HepG2 (cell line): ENCODE measurements at places on chromosomes 12 and 14. TPM values are rescaled to one million over a fixed set of nuclear protein-coding genes. Genes with fewer than 3 reads are reported as not detected.
A peak's percentile ranks its signal among the peaks of the same experiment; 100 is the strongest.

DNA sequence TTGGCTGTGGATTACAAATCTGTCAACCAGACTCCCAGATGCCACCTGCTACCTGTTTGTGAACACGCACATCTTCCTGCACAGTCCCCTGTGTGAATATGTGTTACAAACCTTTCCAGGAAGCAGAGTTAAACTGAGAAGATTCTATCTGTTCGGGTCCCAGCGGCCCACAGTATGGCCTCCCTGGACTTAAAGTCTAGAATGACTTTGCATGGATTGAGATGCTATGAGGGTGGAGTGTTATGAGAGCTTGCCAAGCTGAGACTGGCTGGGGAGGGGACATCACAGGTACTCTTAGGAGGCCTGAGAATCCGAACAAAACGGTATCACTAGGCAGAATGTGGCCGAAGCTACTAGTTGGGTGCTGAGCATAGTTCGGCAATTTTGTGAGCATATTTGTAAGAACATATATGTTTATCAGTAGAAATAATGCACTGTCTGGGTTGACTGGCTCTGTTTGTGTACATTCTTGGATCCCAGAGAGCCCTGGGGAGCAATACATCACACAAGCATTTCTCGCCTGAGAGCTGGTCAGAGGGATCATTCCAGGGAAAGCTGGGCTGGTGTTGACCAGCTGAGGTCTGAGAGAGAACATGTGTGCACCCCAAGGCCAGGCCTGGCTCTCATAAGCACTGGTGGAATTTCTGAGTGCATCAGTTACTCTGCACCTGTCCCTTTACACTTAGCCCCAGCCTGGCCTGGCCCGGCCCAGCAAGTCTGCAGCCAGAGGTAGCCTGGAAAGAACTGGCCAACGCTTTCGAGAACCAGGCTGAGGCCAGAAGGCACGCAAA lies 29.8 kb upstream of the LTBP2 start:
- peaks cover 6% of the 10 kb centered on the region; the same call in 1 of the 2 replicates for H3K4me1 ChIP-seq
- no peaks in the 10 kb centered on the region; the same call in 2 of the 3 replicates for H3K27me3 ChIP-seq
- no peak overlapping the region for H3K27ac ChIP-seq
- no peak for DNase-seq
- H3K36me3 ChIP-seq, result no peaks in the 10 kb centered on the region
- no peak overlapping the region for H3K4me3 ChIP-seq

DNA sequence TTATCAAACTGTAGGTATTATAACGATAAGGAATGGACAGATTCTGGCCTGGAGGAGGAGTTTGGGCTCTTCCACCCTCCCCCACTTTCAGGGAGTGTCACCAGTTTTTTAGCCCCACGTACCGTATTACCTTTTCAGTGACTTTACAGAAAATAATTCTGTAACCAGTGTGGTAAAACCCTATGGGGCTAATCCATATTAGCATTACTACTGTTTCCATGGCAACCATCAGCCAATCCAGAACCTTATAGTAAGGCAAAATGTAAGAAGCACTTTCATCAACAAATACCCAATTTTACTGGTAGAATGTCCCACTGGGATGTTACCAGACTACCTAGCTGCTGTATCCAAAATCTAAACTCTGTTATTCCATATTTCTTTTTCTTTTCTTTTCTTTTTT lies 50.7 kb downstream of the BICDL1 start:
- no peak overlapping the region for H3K27ac ChIP-seq
- no peak overlapping the region for H3K4me3 ChIP-seq
- no peak for DNase-seq
- no peaks in the 10 kb centered on the region for H3K36me3 ChIP-seq

DNA sequence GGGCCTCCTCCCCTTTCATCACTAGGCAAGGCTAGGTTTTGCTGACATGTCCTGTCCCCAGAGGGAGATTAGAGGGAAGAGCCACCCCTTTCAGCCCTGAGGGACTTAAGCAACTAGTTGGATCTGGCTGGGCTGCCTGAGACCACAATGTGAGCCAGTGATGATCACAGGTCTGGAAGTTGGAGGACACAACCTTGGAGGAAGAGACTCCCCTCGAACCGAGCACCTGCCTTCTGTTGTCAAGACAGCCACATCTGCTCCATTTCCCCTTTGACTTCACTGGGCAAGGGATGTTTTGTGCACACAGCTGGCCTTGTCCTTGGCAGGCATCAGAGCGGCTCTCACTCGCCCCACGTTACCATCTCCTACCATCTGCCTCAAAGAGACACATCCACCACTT lies 31.4 kb downstream of the MVK start:
- no peaks in the 10 kb centered on the region; the same call in none of the 2 replicates for H3K27me3 ChIP-seq
- peak overlapping the region; percentile 37 for H3K4me3 ChIP-seq
- peaks cover 51% of the 10 kb centered on the region for H3K4me1 ChIP-seq
- H3K27ac ChIP-seq, result no peak overlapping the region

- no peak overlapping the region for H3K4me3 ChIP-seq
- H3K27me3 ChIP-seq, result peaks cover 9% of the 10 kb centered on the region
- no peak overlapping the region for H3K27ac ChIP-seq
- H3K36me3 ChIP-seq, result peaks cover 27% of the 10 kb centered on the region
- DNase-seq, result peak; percentile 53
Observed at GRCh38 chr12:57213058-57213715, 3.4 kb upstream of the NXPH4 start.

GRCh38 chr12:51955702-51956101 lies 4.2 kb downstream of the ACVR1B start:
- H3K36me3 ChIP-seq, result no peaks in the 10 kb centered on the region; the same call in 1 of the 2 replicates
- no peak overlapping the region for H3K4me3 ChIP-seq
- H3K27me3 ChIP-seq, result peaks cover 3% of the 10 kb centered on the region; the same call in 1 of the 3 replicates
- H3K27ac ChIP-seq, result peak overlapping the region; percentile 14
- peaks cover 80% of the 10 kb centered on the region for H3K4me1 ChIP-seq
- DNase-seq, result no peak

DNA sequence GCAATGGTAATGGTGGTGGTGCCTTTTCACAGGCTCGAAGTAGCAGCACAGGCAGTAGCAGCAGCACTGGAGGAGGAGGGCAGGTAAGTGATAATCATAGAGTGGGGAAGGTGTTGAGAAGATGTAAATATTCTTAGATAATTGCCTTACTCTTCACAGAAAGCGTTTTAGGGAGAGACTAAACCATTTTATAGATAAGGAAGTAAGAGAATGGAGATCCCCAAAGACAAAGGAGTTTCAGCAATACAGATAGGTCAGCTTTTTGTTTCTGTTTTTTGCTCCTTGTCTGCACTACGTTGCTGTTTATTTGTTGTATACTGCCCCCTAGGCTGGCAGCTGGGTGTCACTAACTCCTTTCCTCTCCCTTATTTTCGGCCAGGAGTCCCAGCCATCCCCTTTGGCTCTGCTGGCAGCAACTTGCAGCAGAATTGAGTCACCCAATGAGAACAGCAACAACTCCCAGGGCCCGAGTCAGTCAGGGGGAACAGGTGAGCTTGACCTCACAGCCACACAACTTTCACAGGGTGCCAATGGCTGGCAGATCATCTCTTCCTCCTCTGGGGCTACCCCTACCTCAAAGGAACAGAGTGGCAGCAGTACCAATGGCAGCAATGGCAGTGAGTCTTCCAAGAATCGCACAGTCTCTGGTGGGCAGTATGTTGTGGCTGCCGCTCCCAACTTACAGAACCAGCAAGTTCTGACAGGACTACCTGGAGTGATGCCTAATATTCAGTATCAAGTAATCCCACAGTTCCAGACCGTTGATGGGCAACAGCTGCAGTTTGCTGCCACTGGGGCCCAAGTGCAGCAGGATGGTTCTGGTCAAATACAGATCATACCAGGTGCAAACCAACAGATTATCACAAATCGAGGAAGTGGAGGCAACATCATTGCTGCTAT lies 2.0 kb downstream of the SP1 start:
- peaks cover 65% of the 10 kb centered on the region for H3K4me1 ChIP-seq
- DNase-seq, result peak; percentile 56
- no peak overlapping the region for H3K4me3 ChIP-seq
- H3K36me3 ChIP-seq, result peaks cover 26% of the 10 kb centered on the region
- no peak overlapping the region for H3K27ac ChIP-seq

DNA sequence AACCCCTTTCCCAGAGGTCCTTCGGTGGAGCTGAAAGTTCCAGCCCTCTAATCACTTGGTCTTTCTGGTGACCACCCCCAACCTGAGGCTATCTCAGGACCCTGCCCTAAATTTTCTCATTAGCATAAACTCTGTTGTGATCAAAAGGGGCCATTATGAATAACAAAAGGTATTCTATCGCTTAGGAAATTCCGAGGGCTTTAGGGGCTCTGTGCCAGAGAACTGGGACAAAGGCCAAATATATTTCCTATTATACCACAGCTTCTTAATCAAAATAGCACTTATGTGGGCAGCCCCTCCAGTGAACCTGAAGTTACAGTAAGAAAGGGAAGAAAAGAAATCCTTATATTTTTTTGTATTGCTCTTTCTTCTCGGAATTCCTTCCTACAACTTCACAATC lies 125.3 kb upstream of the NPAS3 start:
- no peaks in the 10 kb centered on the region for H3K4me1 ChIP-seq
- no peak overlapping the region for H3K27ac ChIP-seq
- DNase-seq, result no peak
- no peaks in the 10 kb centered on the region for H3K36me3 ChIP-seq
- H3K27me3 ChIP-seq, result no peaks in the 10 kb centered on the region
- H3K4me3 ChIP-seq, result no peak overlapping the region

DNA sequence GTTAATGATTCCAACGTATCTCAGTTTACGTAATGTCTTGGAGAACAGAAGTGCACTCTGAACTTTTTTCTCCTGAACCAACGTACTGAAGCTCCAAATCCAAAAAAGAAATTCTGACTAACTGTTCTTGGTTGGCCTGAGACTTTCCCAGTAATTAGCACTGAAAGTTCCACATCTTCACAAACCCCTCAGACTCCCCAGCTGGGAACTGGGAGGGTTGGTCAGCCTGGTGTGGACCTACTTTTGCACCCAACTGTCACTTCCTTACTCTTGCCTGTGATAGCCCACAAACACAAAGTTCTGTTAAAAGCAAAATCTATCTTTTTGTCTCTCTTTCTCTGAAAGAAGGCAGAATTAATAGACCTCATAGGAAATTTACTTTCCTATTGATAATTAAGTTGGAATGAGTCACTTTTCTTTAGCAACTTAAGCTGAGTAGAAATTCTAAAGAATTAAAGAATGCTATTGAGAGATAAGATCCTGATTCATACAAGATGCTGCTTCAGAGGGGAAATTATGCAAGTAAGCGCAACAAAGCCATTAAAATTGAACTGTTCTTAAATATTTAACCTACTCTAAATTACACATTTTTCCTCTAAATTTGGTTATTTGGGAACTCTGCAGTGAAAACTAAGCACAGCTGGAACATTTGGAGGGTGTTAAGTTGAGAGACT lies 155.0 kb downstream of the EPS8 start:
- H3K4me3 ChIP-seq, result no peak overlapping the region
- no peak overlapping the region for H3K27ac ChIP-seq
- peaks cover 36% of the 10 kb centered on the region for H3K4me1 ChIP-seq
- no peaks in the 10 kb centered on the region for H3K27me3 ChIP-seq
- peaks cover 18% of the 10 kb centered on the region; the same call in 2 of the 3 replicates for H3K36me3 ChIP-seq

- peaks cover 54% of the 10 kb centered on the region for H3K4me1 ChIP-seq
- DNase-seq, result peak; percentile 47
- H3K27me3 ChIP-seq, result no peaks in the 10 kb centered on the region
- no peak overlapping the region for H3K27ac ChIP-seq
- no peak overlapping the region for H3K4me3 ChIP-seq
Observed at GRCh38 chr12:122880668-122881067, 15.3 kb downstream of the VPS37B start.

- peak overlapping the region; percentile 99 for H3K4me3 ChIP-seq
- peaks cover 32% of the 10 kb centered on the region for H3K4me1 ChIP-seq
- no peaks in the 10 kb centered on the region for H3K36me3 ChIP-seq
- DNase-seq, result no peak
- no peaks in the 10 kb centered on the region; the same call in 2 of the 3 replicates for H3K27me3 ChIP-seq
- peak overlapping the region; percentile 95 for H3K27ac ChIP-seq
Observed at GRCh38 chr12:45730084-45730347, 510 bp downstream of the ARID2 start.

DNA sequence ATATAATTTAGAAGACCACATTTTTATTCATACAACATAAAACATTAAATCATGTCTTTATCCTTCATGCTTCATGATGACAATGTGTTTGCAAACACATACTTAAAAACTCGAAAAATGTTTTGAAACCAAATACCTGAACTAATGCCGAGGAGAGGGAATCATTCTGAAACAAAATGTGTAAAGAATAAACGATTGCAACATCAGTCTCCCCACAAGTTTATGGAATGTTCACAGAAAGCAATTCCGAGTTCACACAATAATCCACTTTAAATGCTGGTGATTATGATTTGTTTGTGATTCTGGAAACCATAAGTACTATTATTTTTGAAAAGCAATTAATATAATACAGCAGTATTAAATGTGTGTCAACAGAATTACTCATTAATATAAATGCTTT lies 84.5 kb upstream of the PDZRN4 start:
- H3K27me3 ChIP-seq, result no peaks in the 10 kb centered on the region; the same call in 1 of the 2 replicates
- no peaks in the 10 kb centered on the region for H3K4me1 ChIP-seq
- no peak for DNase-seq
- H3K27ac ChIP-seq, result no peak overlapping the region
- no peaks in the 10 kb centered on the region for H3K36me3 ChIP-seq

DNA sequence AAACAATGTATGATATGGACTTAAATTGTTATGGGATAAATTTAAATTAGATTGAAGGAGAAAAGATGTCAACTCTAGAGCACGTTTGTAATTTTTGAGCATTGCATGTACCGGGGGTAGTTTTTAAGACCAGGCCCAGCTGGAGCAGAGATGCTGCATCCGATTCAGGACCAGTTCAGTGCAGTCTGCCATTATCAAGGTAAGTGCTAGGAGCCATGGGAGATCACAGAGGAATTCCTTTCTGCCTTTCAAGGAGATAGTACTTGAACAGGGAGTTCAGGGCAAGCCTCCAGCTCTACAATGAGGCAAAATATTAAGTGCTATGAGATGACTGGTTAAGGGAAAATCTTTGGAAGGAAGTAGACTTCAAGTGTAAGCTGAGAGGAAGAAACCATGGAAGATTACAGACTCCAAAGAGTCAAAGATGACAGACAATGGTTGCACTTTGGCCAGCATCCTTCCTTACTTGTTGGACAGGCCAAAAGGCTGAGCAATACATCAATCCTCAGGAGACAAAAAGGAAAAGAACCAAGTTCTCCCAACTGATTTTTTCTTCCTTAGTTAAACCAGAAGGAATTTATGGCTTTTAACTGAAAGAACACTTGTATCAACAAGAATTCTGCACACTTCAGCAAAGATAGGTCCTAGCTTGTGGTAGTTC lies 113.2 kb upstream of the HIF1A start:
- no peak for DNase-seq
- H3K4me1 ChIP-seq, result peaks cover 41% of the 10 kb centered on the region
- no peak overlapping the region for H3K27ac ChIP-seq

DNA sequence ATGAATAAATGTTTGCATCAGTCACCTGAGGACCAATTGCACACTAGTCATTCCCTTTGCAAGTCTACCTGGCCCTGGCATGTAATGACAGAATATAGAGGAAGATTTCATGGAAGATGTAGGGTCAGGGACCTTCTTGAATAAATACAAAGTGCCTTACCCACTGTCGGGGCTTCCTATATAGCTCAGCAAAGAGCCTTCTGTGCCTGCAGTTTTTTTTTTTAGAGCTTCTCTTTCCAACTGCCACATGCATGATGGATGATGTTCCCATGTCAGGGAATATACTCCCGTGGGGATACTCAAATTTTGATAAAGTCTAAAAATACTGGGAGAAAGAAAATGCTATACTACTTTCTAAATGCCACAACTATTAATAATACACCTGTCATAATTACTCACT lies 176.7 kb downstream of the ADCK1 start:
- H3K27ac ChIP-seq, result no peak overlapping the region
- H3K4me3 ChIP-seq, result no peak overlapping the region
- H3K4me1 ChIP-seq, result 0 out of 2 replicates have a peak, but pooled peaks cover 8% of the 10 kb centered on the region

The TUBA1C gene
- total RNA-seq, result 693 and 807 TPM in 2 replicates

The GON7 gene
- 28.0 and 45.9 TPM in 2 replicates for total RNA-seq

The GPR137C gene
- 0.51 TPM in 2 replicates for total RNA-seq

The ADAM20 gene
- 0.18 TPM in 1 of 2 replicates, not detected in the other for total RNA-seq

The TMTC2 gene
- 0.25 and 0.55 TPM in 2 replicates for total RNA-seq

The BMP4 gene
- total RNA-seq, result 42.0 and 56.4 TPM in 2 replicates

The KRT85 gene
- total RNA-seq, result not detected in 2 replicates

The HOXC4 gene
- not detected in 2 replicates for total RNA-seq

The OR6C65 gene
- not detected in 2 replicates for total RNA-seq
